ENCODE measurements at places on chromosomes 16 and 17.

- no peak for DNase-seq
Measured at GRCh38 chr16:3797473-3797872, 80.1 kb upstream of the TRAP1 start.

GRCh38 chr16:64478252-64478906 is 643.5 kb downstream of the CDH11 start:
- peak; percentile 86 for DNase-seq

DNA sequence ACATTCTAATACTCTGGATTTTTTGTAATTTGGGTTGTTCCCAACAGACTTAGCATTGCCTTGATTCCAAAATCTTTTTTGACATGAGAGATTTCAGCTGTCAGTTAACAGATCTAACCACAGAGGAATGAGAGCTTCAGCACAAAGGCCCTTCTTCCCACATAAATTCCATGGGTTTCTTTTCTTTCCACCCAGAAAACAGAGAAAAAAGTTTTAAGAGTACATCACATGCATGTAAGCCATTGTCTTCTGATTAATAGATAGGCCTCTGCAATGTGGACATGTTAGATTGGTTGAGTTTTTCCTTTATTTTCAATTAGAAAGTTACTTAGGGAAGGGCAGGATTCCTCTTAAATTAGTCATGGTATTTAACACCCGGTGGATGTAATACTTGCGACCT is 939 bp downstream of the MYH8 start:
- no peak for DNase-seq

DNA sequence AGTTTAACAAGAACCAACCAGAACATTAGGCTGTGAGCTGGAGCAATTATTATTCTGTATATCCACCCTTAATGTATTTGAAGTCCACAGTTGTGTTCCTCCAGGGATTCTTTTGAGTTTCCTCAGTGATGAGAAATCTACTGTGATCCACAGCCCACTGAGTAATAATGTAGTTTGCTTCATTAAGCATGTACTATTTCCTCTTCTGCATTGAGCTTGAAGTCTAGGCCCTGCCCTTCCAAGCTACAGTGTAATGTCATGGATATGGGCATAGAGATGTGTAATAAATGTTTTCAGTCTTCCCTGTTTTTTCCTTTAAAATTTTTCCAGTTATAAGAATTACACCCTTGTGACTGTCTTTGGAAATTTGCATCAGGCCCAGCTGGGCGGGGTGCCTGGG is 36.4 kb upstream of the SLC12A3 start:
- no peak for DNase-seq

DNA sequence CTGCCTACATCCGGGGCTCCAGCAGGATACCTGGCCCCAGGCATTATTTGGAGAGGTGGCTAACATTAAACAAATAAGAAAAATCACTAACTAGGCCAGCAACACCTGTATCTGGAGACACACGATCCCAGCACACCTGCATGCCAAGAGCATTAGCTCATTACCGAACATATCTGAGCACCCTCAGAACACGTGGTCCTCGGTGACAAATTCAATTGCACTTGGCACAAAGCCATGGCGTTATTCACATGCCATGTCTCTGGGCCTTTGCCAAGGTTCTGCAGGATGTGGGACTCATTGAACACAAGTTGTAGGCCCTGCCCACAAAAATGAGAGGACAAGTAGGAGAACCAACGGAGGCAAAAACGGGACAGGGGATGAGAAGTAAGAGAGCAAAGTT is 552.3 kb downstream of the TOX3 start:
- DNase-seq = no peak

GRCh38 chr16:80563066-80563465 is 22.3 kb downstream of the DYNLRB2 start:
- no peak for DNase-seq

- peak; percentile 94 for DNase-seq
Measured at GRCh38 chr17:63275318-63275970, 170.7 kb downstream of the CYB561 start.

DNA sequence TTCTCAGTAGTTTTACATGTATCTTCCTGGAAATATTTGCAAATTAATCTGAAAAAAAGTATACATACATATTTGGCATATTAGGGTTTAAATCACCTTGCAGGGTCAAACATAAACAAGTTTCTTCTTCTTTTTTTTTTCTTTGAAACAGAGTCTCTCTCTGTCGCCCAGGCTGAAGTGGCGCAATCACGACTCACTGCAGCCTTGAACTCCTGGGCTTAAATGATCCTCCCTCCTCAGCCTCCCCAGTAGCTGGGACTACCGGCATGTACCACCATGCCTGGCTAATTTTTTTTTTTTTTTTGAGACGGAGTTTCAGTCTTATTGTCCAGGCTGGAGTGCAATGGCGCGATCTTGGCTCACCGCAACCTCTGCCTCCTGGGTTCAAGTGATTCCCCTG is 12.6 kb upstream of the FUS start:
- DNase-seq = no peak

GRCh38 chr17:76447931-76448652 is 4.9 kb downstream of the UBE2O start:
- DNase-seq = no peak

- no peak for DNase-seq
Measured at GRCh38 chr17:20982589-20983358, 60.0 kb downstream of the USP22 start.

GRCh38 chr16:8376430-8376829 is 213.9 kb downstream of the TMEM114 start:
- no peak for DNase-seq

GRCh38 chr16:81493755-81494433 is 49.3 kb downstream of the CMIP start:
- DNase-seq = no peak

DNA sequence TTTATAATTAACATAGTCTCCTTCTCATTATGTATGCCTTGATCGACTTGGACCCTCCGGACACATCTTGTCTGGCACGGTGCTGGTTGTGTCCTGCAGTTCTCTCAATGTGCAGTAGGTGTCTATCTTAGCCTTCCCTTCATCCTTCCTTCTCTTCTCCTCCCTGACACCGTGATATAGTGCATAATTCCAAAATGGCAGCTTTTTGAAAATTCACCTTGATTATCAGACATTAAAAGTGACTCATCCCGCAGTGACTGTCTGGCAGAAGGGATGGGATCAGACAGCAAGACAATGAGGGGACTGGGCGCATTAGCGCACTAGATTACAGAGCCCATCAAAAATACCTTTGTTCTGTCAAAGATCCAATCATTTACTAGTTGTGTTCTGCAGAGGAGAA is 70.0 kb upstream of the PMFBP1 start:
- peak; percentile 31 for DNase-seq

DNA sequence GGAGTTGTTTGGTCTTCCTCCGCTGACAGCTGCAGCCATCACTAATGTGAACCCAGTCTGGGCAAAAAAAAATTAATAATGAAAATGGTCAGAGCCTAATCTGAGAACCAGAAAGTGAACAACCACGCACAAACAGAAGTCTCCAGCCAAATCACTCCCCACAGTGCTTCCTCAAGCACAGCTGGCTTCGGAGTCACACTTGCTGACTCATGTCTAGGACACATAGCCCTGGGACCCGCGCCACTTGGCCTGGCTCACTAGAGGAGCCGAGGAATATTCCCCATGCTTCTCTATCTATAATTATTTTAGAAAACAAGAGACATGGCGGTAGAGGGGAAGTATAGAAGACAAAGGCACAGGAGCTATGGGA is 109.1 kb downstream of the ZFHX3 start:
- peak; percentile 60 for DNase-seq

- no peak for DNase-seq
Measured at GRCh38 chr16:49530427-49530970, 156.9 kb downstream of the C16orf78 start.

DNA sequence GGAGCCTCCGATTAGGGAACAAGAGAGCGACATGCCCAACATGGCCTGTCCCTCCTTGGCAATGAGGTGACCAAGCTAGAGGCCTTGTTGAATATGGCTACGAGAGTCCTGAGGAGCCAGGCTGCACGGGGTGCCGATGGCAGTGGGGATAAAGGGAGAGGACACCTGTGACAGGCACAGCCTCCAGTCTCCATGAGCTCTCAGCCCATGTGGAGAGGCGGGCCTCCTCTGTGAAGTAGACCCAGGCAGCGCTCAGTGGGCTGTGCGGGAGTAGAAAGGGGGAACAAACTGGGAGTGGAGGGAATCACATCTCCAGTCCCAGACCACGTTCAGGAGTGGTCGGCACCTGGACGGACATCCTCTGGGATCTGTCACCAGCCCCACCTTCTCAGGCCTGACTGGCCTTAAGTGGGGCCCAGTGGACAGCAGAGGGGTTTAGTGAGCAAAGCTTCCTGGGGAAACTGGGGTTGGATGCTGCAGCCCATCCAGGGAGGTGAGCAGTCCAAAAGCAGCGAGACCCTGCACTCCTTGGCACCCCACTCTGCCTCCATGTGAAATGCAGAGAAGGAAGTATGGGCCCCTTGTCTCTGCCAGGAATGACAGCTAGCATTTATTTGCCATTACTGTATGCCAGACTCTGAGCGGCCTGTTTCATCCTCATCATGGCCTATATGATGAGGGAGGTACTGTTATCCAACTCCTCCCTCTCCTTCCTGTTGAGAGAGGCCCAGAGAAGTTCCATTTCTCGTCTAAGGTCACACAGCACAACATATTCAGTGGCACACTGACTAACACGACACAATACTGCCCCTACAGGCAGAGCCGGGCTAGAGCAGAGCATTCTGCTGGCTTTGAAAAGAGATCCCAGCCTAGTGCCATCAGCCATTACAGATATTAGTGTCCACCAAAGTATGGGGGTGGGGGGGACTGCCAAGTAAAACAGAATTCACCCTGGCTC is 4.5 kb upstream of the TMEM92 start:
- peak; percentile 59 for DNase-seq

- DNase-seq = no peak
Measured at GRCh38 chr16:4839942-4840341, 7.1 kb downstream of the GLYR1 start.

- no peak for DNase-seq
Measured at GRCh38 chr16:9279291-9280068, 188.0 kb downstream of the HAPSTR1 start.

GRCh38 chr16:35391328-35391727 is 1931.9 kb downstream of the TP53TG3F start:
- no peak for DNase-seq

GRCh38 chr16:64269756-64270155 is 852.1 kb downstream of the CDH11 start:
- no peak for DNase-seq

DNA sequence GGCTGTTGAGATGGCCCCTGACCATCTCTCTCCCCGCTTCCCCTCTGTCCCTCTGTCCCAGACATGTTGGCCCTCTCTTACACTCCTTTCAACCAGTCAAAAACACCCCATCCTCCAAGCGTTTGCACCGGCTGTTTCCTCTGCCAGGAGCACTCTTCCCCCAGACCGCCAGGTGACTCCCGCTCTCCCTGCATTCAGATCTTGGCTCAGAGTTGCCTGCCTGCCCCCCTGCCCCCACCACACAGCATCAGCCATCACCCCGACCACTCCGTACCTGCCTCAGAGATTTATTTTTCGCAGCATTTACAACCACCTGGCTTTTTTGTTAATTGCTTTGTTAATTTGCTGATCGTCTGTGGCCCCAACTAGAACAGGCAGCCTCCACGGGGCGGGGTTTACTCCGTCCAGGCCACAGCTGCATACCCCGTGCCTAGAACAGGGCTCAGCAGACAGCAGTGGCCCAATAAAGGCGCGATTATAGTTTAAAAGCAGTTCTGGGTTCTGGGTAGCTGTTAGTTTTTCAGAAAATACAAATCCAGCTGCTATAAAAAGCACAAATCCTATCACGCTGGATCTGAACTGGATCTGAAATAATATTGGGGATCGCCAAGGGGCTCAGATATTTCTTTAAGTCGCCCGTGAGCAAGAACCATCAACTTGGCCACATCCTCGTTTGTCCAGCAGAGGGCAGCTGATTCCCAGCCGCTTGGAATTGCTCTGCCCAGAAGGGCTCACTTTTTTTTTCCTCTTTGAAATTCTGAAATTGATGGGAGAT is 173.6 kb downstream of the IRF8 start:
- DNase-seq = peak; percentile 68

DNA sequence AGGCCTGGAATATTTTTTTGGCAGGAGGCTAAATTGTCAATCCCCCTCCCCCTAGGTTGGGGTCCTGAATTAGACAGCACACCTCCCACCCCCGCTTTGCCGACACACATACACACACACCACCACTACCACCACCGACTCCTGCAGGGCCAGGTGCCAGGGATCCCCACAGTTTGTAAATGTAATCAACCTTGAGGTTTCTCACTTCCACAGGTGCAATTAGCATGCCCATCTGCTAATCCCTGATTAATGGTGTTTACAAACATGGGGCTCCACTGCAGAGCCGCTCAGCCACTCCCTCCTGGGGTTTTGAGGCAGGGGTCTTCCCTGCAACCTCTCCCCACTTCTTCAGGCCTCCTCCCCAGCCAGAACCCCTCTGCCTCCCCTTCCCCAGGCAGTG is 11.8 kb downstream of the MRM1 start:
- DNase-seq = no peak

DNA sequence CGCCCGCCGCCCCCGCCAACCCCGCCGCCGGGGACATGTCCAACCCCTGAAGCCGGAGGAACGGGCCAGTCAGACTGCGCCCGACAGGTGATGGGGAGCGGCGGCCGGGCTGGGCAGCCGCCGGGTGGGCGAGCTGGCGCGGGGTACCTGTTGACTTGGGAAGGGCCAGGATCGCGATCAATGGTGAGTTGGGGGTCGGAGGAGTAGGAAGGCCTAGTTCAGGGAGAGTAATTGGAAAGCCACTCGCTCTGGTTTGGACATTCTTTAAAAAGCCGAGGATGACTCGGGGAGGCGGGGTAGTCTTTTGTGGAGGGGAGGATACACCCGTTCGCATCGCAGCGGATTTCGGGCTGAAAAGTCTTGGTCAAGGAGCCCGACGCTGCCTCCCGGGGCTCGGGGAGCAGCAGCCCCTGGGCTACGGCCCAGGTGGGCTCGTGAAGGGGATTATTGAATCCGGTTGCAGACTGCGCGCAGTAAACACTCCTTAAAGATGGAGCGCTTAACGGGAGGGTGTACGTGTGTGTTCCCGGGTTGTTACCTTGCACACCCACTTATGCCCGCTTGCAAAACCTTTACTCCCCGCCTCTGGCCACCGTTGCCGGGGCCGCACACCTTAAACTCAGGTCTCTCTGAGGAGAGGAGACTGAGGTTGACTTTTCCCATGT is 123.8 kb downstream of the GOSR1 start:
- DNase-seq = no peak

DNA sequence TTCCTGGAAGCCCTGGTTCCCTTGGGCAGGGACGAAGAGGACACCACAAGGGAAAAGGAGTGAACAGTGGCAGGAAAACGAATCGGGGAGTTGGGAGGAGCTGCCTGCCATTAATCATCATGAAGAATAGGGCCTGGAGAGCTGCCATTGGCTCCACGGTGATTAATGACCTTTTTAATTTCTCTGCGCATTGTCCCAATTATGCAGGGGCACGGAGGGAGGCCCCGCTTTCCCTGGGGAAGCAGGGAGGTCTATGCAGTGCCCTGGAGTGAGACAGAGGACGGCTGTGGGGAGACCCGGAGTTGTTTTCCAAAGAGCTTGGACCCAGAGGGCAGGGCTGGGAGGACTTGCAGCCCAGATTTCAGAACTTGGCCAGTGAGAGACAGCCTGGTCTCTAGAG is 338.9 kb upstream of the C16orf82 start:
- no peak for DNase-seq

- no peak for DNase-seq
Measured at GRCh38 chr16:56758930-56759329, 29.0 kb downstream of the NUP93 start.

GRCh38 chr17:58181796-58182195 is 10.7 kb upstream of the EPX start:
- no peak for DNase-seq
